ENCODE measurements at places on chromosomes 6 and 20.

GRCh38 chr6:111776236-111777221 is 96.7 kb downstream of the FYN start:
- DNase-seq: no peak

DNA sequence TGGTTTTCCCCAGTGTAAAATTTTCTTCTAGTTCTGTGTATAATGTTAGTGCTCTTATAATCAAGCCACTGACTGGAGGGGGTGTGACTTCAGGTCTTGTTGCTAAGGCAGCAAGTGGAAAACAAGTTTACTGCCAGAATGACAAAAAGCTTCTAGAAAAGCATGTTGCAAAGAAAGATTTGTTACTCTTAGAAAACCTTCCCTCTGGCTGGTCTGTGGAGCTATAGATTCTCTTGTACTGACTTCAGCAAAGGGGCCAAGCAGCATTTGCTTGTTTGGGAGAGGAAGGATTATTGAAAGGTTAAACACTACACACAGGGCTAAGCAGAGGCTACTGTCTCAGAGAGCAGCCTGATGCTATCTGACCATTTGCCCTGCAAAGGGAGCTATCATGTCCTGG is 288.8 kb downstream of the BTBD9 start:
- DNase-seq: no peak

- no peak for DNase-seq
These were observed 17.4 kb downstream of the HSF2 start for GRCh38 chr6:122416825-122417224.

DNA sequence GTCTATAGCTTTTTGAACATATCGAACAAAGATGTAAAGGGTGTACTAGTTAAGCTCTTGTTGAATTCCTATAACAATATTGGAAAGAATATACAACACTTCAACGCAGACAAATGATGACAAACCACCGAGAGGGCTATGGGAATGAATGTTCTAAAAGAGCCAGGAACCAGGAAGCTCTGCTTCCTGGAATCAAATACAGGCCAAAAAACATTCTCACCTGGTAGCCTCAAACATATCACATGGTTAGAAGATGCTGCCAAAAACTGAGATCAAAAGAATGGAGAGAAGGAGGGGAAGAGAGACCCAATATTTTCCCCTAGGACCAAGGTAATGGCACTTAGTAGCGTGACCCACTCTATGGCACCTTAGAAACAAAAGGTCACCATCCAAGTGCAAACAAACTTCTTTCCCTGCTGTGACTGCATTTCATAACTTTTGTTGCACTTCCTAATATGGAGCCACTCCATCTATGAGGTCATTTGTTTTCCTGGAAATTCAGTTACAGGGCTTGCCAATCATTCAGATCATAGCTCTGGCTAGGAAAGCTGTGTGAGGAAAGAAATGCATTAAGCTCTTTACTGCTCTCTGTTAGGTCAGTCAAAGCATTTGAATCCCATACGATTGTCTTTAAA is 199.2 kb upstream of the NT5E start:
- no peak for DNase-seq

GRCh38 chr20:1870792-1871550 is 24.2 kb upstream of the SIRPA start:
- no peak for DNase-seq

Measured in DMS79 treated with DMSO at 0.1 percent for 48 hours (cell line).